Endodermal cell (in vitro differentiated cells): ENCODE measurements at places on chromosomes 5 and 9.

DNA sequence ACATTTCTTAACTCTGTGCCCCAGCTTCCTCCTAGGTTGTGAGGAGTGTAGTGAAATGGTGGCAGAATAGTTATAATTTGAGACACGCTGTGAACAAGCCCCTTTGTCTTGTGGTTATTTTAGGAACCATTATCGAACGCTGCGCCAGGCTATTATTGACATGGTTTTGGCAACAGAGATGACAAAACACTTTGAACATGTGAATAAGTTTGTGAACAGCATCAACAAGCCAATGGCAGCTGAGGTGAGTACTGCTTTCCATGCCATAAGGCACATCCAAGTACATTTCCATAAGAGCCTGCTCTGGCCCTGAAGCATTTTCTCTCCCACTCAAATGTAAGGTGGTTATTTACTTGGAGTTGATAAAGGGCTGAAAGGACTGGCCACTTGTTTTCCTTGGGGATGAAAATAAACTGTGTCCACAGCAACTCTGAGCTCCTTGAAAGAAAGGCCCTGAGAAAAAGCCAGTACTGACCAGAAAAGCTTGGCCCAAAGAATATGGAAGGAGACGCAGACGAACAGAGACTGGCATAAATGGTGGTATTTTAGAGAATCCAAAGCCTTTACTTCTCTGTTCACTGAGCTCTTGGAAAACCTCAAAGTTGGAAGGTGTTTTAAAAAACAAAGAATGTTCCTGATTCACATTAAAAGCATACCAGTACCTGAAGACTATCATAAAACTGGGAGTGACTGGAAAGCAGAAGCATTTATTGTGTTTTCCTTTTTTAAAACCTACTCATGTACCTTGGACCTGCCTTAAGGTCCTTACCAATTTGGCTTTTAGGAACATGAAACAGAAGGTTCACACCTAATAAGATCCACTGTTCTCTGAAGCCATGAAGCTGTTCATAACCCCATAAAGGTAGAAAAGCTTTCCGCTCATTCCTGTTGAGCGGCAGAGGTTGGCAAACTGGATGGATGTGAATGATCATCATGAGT is 72.2 kb downstream of the WDR41 start:
- DNase-seq: no peak

- DNase-seq: no peak
Measured at GRCh38 chr5:57488215-57488955, 5.8 kb upstream of the ACTBL2 start.

DNA sequence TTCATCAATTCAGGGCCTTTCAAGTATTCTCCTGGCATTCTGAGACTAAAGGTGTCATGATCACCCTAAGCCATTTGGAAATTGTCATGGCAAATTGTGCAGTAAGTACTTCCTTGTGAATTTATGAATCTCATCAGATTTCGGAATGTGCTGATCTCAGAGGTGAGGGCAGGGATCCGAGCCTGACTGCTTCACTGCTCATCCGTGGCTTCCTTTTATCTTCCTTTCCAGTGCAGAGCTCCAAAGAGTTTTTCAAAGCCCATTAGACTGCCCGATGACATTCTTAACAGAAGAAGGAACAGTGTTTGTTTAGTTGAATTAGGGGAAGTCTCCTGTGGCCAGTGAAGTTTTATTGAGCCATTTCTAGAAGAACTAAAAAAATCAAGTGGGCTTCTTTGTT is 182.8 kb upstream of the GDNF start:
- DNase-seq: no peak

GRCh38 chr9:27078685-27079084 is 30.3 kb upstream of the TEK start:
- no peak for DNase-seq
